Heart left ventricle (tissue), 16 donors: ENCODE measurements at places on chromosomes 7 and 10.

DNA sequence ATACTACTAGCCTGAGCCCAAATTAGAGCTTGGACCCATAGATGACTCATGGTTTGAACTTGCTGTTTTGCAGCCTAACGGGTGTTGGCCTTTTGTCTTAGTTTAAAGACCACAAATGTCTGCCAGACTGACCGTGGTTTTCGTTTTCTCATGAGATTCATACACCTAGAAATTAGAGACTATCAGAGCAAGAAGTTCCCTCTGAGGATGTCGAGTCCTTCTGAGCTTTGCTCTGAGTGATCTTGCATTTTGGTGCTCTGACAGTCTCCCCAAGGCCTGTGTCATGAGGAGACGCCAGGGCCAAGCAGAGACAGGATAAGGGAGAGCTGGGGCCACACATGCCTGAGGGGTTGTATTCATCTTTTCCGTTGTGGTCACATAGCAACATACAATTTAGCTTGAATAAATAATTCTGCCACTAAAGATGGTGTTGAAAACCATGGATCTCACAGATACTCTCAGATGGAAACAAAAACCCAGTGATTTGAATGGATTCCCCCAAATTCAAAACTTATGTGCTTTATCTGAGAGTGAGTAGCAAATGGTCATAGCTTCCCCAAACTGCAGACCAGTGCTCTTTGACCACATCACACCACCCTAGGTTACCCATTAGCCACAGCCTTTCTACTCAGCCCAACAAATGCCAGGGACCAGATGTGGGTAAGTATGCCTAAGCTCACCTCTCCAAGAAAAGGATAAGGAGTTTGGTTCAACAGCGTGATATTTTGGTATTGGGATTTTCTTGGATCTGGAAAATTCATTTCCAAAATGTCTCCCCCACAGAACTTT, 762.0 kb upstream of the IGFBP3 start:
- DNase-seq = no peak

DNA sequence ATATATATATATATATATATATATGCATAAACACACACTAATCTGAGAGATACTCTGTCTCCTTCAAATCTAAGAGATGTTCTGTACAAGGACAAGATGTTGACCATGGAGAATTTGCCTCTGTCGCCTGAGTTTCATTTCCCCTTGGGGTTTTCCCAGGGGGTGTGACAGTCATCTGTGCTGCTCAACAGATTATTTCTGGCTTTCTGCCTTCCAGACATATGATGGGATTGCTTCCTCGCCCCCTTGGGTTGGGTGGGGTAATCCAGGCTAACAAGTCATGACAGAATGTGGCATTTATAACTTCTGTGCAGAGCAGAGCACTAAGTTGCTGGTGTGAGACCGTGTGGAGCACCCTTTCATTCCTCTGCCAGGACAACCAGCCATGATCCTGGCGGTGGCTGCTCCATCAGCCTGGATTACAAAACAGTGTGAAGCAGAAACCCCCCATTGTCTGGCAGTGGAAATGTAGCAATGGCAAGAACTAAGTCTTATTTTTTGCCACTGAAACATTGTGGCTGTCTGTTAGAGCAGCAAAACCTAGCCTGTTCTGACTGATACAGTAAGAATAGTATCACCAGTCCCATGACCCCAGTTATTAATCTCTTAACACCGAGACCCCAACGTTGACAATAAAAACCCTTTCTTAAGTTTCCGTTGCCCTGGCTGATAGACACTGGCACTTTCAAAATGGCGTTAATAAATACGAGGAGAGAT, 13.7 kb upstream of the USP6NL start:
- no peak for DNase-seq

GRCh38 chr7:329691-330281, 39.8 kb downstream of the FOXL3 start:
- DNase-seq = no peak

DNA sequence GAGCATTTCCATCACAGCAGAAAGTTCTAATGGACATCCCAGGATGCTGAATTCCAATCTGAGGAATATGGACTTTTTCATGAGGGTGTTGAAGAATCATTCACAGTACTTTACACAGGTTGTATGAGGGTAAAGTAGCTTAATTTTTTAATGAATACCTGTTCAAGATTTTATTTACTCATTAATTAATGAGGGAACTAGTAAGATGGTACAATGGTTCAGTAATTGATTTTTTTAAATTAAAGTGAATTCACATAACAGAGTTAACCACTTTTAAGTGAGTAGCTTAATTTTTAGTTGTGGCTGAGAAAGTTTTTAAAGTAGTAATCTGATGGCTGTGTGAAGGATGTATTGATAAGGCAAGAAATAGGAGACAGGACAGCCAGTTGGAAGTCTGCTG, 266.5 kb downstream of the GFRA1 start:
- no peak for DNase-seq

GRCh38 chr7:130345725-130346124, 1.1 kb downstream of the CPA5 start:
- DNase-seq = no peak

- no peak for DNase-seq
These were observed 17.2 kb downstream of the PLCE1 start for GRCh38 chr10:94010886-94011285.

GRCh38 chr7:81333004-81333403, 414.2 kb upstream of the SEMA3C start:
- no peak for DNase-seq

GRCh38 chr7:135169964-135170273, 588 bp downstream of the CYREN start:
- no peak for DNase-seq

DNA sequence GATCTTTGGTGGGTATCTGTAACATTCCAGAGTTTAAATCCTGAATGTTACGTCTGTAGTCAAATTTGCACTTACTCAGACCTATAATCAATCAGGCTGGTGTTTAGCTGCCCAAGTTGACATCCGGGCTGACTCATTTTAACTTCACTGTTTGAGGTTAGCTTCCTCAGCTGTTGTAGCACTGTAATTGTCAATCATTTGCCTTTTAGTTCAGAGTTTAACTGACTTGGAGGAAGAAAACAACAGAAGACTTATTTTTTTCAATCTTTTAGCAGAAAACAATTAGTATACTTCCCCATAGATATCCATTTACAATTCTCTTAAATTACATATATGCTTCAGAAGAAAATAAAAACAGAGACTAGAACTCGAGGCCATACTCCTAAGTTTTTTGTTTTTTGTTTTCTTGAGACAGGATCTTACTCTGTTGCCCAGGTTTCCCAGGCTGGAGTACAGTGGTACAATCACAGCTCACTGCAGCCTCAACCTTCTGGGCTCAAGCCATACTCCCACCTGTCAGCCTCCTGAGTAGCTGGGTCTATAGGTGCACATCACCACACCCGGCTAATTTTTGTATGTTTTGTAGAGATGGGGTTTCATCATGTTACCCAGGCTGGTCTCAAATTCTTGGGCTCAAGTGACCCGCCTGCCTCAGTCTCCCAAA, 38.5 kb upstream of the LRRC17 start:
- no peak for DNase-seq

DNA sequence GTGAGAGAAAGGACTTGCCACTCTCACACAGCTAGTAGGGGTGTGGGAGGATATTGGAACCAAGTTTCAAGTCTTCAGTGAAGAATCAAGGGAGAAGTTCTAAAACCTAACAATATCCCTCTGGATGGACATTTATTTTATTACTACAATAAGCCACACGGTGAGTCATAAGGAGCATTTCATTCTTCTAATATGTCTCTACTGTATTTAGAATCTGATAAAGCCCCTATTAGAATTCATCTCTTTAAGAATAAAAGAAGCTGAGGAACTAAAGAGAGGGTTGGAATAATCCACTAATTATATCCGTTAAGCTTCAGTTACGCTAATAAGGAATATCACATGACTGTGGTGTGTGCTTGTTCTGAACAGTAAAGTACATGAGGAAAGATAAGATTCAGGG, 40.9 kb upstream of the ATRNL1 start:
- DNase-seq = no peak

DNA sequence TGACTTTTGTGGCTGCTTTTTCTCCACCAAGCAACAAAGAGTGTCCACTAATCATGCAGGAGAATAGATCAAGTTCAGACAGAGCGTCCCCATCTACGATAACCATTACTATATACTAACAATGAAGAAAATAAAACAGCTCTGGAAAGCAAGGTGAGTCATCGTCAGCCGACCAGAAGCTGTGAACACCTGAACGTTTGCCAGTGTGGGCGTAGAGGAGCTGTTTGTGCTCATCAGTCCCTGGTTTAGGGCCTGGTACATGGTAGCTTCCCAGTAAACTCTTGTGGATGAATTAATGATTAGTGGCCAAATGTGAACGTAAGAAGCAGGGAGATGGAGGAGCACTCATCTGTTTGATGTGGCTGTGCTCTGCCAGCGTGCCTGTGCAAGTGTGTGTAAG, 180.7 kb downstream of the EVX1 start:
- no peak for DNase-seq

- DNase-seq = no peak
These were observed 138.0 kb downstream of the CACNB2 start for GRCh38 chr10:18278181-18278580.

- DNase-seq = no peak
These were observed 231.3 kb downstream of the SFMBT2 start for GRCh38 chr10:7179536-7179935.

DNA sequence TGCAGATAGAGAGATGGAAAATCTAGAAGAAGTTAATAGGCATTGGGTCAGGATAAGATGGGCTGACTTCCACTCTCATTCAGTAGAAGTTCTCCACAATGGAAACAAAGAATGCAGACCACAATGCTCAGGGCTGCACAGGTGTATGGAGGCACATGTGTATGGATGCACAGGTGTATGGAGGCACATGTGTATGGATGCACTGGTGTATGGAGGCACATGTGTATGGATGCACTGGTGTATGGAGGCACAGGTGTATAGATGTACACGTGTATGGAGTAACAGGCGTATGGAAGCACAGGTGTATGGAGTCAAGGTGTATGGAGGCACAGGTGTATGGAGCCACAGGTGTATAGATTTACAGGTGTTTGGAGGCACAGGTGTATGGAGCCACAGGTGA, 285.7 kb upstream of the PPP2R2D start:
- no peak for DNase-seq

DNA sequence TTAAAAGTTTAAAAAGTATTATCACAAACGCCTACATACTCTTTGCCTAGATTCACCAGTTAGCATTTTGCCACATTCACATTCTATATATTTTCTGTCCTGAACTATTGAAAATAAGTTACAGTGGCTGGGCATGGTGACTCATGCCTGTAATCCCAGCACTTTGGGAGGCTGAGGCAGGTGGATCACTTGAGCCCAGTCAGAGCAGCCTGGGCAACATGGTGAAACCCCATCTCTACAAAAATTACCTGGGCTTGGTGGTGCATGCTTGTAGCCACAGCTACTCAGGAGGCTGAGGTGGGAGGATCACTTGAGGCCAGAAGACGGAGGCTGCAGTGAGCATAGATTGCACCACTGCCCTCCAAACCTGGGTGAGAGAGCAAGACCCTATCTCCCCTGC, 5.3 kb downstream of the ARPC1A start:
- no peak for DNase-seq

- DNase-seq = no peak
These were observed 528.6 kb downstream of the GATA3 start for GRCh38 chr10:8583096-8583495.

DNA sequence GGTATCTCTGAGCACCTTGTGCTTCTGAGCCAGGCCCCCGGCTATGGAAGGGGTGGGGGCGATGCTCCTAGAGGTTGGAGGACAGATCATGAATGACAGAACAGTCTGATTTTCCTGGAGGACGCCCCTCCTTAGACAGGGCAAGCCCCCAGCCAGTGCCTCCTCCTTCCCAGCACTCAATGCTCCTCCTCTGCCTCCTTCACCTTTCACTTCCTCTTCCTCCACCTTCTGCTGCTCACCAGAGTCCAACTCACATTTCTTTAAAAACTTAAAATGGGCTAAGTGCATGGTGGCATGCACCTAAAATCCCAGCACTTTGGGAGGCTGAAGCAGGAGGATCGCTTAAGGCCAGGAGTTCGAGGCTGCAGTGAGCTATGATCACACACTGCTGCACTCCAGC, 71.1 kb upstream of the CUX1 start:
- DNase-seq = no peak

DNA sequence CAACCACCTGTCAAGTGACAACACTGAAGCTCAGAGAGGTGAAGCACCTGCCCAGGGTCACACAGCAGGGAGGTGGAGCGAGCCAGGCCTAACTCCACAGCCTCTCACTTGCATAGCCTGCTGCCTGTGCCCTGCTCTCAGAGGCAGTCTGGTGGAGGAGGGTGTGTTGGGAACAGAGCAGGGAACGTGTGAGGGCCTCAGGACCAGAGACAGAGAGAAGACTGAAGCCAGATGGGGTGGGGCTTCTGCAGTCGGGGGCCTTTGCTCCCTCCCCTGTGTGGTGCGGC, 114.0 kb downstream of the PTPN20 start:
- no peak for DNase-seq

- DNase-seq = peak; percentile 43
These were observed 342.1 kb downstream of the GRID1 start for GRCh38 chr10:86024281-86025041.

DNA sequence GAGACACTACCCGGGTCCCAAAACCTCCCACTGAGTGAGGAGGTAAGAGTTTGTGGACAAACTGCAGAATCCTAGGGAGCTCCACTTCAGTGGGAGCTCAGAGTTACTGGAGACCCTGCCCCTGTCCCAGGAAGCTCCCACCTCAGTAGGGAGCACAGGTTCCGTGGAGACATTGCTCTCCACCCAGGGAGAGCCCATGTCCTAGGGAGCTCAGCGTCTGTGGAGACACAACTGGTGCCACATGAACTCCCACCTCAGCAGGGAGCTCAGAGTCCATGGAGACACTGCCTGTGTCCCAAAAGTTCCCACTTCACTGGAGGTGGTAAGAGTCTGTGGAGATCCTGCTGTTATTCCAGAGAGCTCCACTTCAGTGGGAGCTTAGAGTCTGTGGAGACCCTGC, 6.3 kb downstream of the MYO1G start:
- no peak for DNase-seq

DNA sequence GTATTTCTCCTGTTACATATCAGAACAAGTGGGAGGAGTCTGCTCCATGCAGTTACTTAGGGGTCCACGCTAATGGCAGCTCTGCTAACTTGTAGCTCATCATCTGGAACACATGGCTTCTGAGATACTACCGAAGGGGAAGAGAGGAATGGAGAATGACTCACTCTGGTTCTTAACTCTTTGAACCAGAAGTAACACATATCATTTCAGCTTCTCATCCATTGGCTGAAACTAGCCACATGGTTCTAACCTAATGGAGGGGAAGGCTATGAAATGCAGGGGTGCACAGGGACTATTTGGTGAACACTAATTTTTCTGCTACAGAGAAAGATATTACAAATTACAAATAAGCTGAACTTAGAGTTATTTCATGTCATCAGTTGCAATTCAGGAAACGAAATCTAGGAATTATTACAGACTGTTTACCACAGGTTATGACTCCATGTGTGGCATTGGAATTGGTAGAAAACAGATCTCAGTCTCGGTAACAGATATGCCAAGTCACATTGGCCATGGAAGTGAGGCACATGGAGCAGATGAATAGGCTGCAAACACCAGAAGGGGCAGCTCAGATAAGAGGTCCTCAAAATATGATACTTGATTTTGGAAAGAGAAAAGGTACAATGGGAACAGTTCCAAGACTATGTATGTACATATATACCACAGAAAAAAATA, 9.4 kb upstream of the KAT6B start:
- no peak for DNase-seq

- no peak for DNase-seq
These were observed 248.2 kb upstream of the KLF14 start for GRCh38 chr7:130982160-130982638.

- DNase-seq = no peak
These were observed 63.8 kb upstream of the NPS start for GRCh38 chr10:127485153-127485857.

GRCh38 chr10:44051091-44051490, 333.8 kb downstream of the CXCL12 start:
- DNase-seq = no peak

- no peak for DNase-seq
These were observed 36.0 kb downstream of the IGF2BP3 start for GRCh38 chr7:23434147-23434917.
